ENCODE measurements at places on chromosomes 6 and 20. TPM values are rescaled to one million over a fixed set of nuclear protein-coding genes. Genes with fewer than 3 reads are reported as not detected.

TNFRSF6B gene
- 3.6 TPM for total RNA-seq

HLA-DQB1 gene
- total RNA-seq = 56.8 TPM

POM121L2 gene
- total RNA-seq = not detected

BTBD9 gene
- total RNA-seq = 44.0 TPM

CALHM5 gene
- total RNA-seq = 2.3 TPM

PPP1R14C gene
- 13.6 TPM for total RNA-seq

ULBP3 gene
- 9.5 TPM for total RNA-seq

FAM83B gene
- total RNA-seq = 2.0 TPM

HLA-DRB5 gene
- 407 TPM for total RNA-seq

SOBP gene
- total RNA-seq = 11.1 TPM

SLC22A7 gene
- total RNA-seq = not detected

FAXC gene
- 12.4 TPM for total RNA-seq

RAET1L gene
- 0.58 TPM for total RNA-seq

HFE gene
- 12.7 TPM for total RNA-seq

BPIFB4 gene
- not detected for total RNA-seq

KCNS1 gene
- 0.97 TPM for total RNA-seq

GTSF1L gene
- total RNA-seq = not detected

SRF gene
- 36.3 TPM for total RNA-seq

COL11A2 gene
- 0.87 TPM for total RNA-seq

TULP4 gene
- 69.7 TPM for total RNA-seq

SLA2 gene
- total RNA-seq = 0.87 TPM
